Sciatic nerve (tissue), 2 donors: ENCODE measurements at places on chromosomes 1 and 21.

DNA sequence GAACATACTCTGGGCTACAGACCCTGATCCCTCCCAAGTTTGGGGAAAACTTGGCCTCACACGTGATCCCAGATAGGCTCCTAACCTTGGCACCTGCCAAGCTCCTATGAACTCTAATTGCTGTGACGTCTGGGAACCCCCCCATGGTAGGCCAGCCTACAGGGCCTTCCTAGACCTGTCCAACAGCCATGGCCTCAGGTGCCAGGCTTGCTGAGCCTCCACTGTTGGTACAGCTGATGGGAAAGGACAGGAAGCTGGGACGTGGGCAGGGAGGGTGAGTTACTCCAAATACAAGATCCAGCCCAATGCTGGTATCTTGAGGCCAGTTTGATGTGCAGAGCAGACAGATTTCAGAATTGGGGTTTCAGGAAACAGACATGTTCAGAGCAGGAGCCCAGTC, 19.1 kb downstream of the SMIM12 start:
- no peak for DNase-seq

DNA sequence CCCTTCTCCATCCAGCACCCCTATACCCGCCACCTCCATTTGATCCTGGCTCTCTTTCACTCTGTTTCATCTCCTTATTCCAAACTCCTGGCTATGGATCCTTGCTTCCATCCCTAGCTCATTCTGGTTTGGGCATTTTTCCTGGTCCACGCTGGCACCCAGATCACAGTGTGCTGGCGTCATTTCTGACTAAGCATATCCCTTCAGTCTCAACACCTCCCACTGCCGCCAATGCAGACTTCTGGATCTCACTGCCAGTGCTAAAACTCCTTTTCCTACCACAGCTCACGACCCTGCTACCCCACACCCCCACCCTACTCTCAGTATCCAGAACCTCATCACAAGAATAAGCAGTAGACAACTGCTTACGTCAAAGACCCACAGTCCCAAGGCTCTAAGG, 16.3 kb downstream of the SEC16B start:
- DNase-seq = no peak

DNA sequence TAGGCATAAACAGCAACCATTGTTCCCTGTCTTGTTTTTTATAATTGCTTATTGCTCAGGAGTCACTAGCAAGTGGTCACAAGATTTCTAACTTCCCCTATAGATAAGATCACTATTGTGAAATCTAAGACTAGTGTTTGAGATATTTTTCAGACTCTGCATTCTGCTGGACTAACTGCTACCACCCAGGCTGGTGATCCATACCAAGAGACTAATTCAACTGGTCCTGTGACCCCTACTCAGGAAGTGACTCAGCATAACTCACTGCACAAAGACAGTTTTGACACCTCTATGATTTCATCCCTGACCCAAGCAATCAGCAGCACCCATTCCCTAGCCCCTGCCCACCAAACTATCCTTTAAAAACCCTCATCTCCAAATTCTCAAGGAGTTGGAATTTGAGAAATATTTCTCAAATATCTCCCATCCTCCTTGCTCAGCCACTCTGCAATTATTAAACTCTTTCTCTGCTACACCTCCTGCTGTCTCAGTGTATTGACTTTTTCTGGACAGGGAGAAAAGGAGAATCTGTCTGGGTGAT, 52.7 kb downstream of the TRIM33 start:
- DNase-seq = no peak

DNA sequence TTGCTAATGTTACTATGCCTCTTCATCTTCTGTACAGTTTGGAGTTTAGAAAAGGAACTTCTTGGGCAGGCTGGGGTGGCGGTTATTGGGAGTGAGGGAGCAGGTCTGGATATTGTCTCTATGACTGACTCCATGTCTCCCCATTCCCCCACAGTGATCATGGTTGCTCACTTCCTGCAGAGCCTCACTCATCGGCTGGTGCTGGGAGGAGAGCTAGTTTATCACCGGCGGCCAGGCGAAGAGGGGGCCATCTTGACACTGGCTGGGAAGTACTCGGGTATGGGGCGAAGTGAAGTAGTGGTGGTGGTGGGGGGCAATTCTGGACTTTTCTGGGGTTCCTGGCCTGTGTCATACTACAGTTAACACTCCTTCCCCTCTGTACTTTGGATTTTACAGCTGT, 2.2 kb downstream of the TOMM40L start:
- DNase-seq = no peak

- DNase-seq = no peak
These were observed 17.3 kb downstream of the CSTB start for GRCh38 chr21:43758811-43759210.

GRCh38 chr1:192626366-192627179, 9.4 kb upstream of the RGS13 start:
- no peak for DNase-seq

GRCh38 chr1:213003256-213003655, 12.4 kb downstream of the ANGEL2 start:
- no peak for DNase-seq

- no peak for DNase-seq
These were observed 26.4 kb downstream of the GIPC2 start for GRCh38 chr1:78072216-78072615.

DNA sequence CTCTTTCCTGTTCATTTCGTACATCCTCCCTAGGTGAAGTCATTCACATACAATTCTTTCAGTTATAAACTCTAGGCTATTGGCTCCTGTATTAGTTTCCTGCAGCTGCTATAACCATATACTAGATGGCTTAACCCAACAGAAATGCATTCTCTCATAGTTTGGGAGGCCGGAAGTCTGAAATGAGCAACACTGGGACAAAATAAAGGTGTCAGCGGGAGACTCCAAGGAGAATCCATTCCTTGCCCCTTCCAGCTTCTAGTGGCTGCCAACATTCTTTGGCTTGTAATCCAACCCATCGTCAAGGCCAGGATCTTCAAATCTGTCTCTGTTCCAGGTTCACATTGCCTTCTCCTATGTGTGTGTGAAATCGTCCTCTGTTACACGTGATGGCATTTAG, 71.3 kb downstream of the TOR3A start:
- DNase-seq = no peak

- no peak for DNase-seq
These were observed 922 bp downstream of the PEX11B start for GRCh38 chr1:145917595-145917994.

DNA sequence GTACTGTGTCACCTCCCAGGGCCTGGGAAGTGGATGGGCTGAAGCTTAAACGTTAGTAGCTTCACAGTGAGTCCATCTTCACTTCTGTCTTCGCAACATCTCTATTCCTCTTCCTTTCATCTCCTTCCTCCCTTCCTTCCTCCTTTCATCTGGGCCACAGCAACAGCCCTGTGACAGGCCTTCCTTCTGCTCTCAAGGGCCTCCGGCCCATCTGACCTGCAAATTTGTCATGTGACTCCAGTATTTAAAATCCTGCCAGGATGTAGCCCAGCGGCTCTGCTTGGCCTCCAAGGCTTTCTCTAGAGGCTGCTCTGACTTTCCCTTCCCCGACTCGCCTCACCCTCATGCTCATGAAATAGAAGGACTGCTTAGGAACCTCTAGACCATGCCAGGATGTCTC, 10.9 kb upstream of the BATF3 start:
- no peak for DNase-seq

GRCh38 chr1:247096544-247096943, 7.6 kb downstream of the ZNF669 start:
- DNase-seq = no peak

DNA sequence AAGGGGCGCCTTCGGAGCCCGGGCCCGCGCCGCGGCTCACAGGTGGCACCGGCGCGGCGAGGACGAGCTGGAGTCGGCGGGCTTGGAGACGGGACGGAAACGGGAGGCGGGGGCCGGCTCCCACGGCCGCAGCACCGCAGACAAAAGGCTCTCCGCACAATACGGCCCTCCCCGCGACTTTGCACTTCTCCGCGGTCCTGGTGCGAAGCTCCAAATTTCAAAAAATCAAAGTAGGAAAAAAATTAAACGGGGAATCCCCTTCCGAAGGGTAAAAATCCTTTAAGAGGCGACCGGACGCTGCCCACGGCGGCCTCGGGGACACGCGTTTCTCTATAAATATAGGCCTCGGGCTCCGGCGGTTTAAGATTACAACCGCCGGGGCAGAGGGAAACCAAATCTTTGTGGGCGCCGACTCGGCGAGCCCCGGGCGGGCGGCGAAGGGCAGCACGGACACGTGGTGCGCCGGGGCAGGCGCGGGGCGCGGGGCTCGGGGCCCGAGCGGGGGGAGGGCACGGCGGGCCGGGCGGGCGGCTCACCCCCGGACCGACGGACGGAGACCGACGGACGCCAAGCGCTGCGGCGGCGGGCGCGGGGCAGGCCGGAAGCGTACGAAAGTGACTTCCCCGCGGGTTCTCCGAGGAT, 453 bp downstream of the PABPC4 start:
- DNase-seq = no peak

GRCh38 chr1:119873135-119874015, 22.9 kb downstream of the ADAM30 start:
- DNase-seq = no peak

DNA sequence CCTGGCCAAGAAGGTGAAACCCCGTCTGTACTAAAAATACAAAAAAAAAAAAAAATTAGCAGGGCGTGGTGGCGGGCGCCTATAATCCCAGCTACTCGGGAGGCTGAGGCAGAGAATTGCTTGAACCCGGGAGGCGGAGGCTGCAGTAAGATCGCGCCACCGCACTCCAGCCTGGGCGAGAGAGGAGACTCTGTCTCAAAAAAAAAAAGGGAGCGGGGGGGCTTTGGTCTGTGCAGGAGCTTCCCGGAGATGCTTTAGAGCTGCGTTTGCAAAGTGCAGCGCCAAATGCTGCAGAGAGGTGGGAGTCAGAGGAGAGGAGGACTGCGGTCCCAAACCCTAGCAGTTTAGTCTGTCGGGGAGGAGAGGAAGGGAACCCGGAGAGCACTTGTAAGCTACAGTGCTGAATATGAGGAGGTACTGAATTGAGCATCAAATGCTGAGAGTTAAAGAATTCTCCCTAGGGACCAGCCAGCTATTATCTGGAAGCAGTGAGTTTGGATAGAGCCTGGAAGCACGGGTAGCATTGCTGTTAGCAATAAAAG, 569 bp downstream of the FALEC start:
- no peak for DNase-seq
